ENCODE measurements at places on chromosomes 7 and 10. TPM values are rescaled to one million over a fixed set of nuclear protein-coding genes. Genes with fewer than 3 reads are reported as not detected.

Gene ACSM6
- total RNA-seq: not detected

Gene PLCE1
- total RNA-seq: 0.04 TPM

Gene SH2D4B
- 0.07 TPM for total RNA-seq

Gene FANK1
- total RNA-seq: 0.35 TPM

DNA sequence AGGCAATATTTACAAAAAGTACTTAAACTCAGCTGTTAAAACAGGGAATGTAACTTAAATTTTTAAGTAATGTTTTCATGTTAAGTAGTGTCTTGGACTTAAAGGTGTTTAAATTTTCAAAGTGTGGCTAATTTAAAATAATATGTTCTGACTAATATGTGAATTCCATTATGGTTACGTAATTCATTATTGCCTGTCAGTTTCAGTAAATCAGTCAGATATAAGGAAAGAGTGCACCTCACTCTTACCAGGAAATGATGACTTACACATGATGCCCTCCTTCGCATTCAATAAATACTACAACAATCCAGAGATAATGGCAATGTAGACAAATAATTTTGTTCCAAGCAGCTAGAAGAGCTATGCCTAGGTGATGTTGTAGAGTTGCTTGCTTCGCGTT is 69.0 kb upstream of the WNT16 start:
- no peak for DNase-seq

DNA sequence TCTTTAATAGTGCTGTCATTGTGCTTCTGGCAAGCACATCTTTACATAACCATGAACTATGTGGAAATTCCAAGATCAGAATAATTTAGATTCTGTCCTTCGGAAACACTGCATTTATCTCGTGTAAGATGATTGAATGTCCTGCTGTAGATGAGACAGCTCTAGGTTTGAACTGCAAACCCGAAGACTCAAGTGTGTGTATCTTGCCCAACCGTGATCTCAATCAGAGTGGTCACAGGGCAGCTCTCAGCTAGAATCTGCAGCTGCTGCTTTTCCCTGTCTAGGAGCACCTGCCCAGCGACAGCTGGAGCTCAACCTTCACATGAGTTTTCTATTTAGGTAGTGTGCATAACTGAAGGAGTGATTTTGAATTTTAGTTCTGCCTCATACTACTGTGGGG is 17.5 kb upstream of the KIF20B start:
- no peak for DNase-seq

- no peak for DNase-seq
Measured at GRCh38 chr7:115603416-115603815, 427.1 kb downstream of the TFEC start.

- DNase-seq: no peak
Measured at GRCh38 chr10:117537436-117537903, 5.1 kb upstream of the EMX2 start.

DNA sequence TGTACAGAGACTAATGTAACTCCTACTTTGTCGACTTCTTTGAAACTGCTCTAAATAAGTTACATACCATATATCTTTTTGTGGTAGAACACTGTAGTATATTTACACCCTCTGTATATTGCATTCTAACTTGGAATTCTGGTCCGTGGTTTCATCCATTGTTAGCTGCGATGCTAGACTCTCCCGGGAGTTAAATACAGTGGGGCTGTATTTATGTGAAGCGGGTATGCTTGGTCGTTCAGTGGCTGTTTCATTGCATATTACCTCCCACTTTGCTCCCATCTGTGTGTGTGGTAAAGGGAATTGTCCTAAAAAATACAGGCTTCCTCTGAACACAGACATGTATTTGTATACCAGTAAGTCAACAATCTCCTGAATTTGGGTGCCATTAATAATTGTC is 231.1 kb downstream of the SLC25A13 start:
- no peak for DNase-seq

DNA sequence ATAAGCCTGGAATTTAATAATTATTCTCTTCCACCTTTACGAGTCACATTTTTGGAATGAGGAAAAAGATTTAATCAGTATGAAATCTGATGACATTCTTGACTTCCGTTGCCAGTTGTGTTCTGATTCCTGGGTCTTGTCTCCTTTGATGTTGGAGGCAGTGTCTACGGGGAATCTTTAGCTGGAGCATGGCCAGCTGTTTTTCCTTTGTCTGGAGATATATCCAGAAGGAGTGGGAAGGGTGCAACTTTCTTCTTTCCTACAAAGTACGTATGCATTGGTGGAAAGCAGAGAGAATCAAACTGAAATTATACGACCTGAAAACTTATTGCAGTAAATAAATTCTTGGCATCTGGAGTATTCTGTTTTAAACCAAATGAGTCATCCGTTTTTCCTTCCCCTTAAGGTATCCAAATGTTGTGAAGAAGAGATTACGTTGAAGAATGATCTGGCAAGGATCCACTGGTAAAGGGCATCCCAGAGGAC is 6.9 kb upstream of the GNG11 start:
- DNase-seq: no peak

- no peak for DNase-seq
Measured at GRCh38 chr7:81460250-81461045, 309.4 kb downstream of the HGF start.

- DNase-seq: no peak
Measured at GRCh38 chr10:91700788-91701444, 68.0 kb upstream of the PPP1R3C start.

DNA sequence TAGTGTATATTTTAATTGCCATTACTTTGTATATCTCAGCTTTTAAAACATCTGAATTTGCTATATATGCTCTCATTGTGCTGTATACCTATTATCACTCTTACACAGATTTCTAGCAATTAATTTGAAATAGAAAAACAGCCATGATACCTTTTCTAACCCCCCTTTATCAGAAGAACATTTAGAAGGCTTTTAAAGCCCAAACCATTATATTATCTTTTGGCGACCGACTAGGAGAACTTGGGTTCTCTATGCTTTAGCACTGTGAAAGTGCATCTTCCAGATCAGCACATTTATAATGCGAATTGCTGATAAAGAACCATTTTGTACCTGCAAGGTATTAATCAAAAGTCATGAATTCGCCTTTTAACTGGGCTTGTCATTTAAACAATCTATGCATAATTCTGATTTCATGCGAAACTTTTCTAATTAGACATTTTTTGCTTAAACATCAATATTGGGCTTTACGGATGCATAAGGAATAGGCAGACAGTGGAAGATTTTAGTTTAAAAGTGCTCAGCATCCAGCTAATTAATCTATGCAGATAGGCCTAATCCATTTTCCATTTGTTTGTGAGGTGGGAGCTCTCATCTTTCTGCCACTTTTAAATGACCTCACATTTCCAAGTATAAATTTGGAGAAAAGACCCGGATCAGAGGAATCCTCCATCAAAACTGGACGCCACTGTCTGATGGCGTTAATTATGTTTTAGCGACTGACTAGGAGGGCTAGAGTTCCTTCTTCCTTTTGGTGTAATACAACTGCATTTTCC is 1.2 kb upstream of the MLLT10 start:
- DNase-seq: no peak

DNA sequence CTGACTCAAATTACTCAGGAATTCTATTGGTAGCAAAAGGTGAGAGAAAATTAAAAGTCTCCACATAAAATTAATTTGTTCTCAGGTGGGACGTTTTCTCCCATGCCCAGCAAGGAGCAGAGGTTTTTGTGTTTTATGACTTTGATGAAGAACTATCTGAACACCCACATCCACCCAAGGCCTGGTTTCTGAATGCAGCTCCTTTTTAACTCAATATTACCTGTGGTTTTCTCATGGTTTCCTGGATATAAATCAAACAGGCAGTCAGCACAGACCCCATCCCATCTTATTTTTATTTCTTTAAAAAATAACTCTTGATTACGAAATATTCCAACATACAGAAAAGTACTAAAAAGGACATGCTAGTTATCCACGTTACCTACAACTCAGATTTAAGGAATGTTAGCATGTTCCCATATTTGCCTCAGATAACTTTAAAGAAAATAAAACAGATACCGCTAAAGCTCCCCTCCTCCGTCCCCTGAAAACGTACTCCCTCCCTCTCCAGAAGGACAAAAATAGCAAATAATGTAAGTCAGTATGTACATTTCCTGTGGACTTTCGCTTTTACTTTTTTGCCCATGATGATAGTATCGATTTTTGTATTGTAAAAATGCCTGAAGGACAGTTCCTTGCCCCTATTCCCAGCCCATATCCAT is 43.4 kb downstream of the GLI3 start:
- no peak for DNase-seq

DNA sequence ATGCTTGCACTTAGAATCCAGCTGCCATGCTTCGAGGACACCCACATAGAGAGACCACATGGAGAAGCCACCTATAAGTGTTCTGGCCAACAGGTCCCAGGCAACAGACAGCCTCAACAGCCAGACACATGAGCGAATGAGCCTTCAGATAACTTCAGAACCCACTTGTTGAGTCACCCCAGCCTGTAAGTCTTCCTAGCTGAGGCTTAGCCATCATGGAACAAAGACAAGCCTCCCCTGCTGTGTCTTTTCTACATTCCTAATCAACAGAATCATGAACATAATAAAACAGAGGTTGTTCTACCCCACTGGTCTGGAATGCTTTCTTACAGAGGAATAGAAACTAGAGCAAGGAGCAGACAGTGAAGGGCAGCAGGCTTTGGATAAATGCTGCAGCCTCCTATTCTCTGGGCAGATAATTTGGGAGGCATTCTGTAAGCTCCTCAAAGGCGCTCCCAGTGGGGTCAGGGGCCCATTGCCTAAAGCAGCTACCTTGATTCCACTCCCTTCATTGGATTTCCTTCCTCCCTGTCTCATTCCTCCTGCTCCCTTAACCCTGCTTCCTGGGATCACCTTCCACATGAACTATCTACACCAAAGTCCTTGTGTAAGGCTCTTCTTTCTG is 4.6 kb downstream of the TLL2 start:
- DNase-seq: no peak
